ENCODE measurements at places on chromosomes 11 and 22.

- DNase-seq, result no peak
Measured at GRCh38 chr22:28779833-28780232, 7.3 kb downstream of the CCDC117 start.

GRCh38 chr11:134272381-134273316, 3.5 kb upstream of the GLB1L3 start:
- DNase-seq, result no peak

GRCh38 chr22:35638410-35638809, 9.8 kb upstream of the APOL6 start:
- DNase-seq, result peak; percentile 57

DNA sequence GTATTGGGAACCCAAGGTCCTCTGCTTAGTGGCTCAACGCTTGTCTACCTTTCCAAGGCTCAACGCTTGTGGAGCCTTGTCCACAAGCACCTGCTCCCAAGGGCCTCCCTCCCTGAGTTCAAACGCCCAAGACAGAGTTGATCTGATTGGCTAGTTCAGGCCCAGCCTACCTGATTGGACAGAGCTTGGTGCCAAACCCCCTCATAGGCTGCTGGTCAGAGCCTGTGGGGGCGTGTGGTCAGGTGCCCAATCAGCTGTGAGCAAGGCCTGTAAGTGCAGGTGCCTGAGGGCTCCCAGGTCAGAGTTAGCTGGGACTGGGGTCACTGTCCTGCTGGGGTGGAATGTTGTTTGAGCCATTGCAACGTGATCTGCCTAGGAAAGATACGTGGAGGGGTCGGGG, 16.9 kb upstream of the TMPRSS6 start:
- no peak for DNase-seq

GRCh38 chr11:100682247-100682969, 4.7 kb upstream of the ARHGAP42 start:
- no peak for DNase-seq

DNA sequence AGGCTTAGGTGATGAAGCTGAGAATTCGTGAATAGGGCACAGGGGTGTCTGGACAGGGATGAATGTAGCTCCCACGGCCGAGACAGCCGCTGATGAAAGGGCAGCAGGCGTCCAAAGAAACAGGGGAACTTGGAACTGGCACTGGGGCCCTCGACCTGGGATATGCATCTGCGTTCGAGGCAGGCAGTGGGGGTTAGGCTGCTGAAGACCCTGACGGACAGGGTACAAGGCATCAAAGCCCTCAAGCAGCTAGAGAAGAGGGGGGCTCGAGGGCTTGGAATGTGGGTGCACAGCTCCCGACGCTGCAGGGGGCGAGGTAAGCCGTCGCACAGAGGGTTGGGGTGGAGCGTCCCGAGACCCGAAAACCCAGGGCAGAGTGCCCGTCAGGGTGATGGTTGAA, 6.9 kb upstream of the SYT8 start:
- peak; percentile 21 for DNase-seq

GRCh38 chr11:109865548-109866186, 227.5 kb upstream of the ZC3H12C start:
- DNase-seq, result no peak

DNA sequence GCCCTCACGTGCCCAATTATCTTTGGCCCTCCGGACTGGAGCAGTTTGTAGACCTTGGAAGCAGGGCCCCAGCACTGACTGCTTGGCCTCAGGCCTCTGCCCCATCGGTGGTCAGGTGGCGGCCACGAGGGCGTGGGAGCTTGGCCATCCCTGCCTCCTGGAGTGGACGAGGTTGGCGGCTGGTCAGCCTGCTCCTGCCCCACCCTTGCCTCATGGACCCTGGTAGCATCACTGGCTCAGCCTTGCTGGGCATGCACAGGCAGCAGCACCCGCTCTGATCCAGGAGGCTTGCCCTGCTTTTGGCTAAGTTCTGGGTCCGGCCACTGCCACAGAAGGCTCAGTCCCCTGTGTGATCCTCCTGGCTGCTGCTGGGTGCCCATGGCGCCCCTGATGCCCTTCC, 4.1 kb downstream of the KRTAP5-3 start:
- DNase-seq, result no peak

- peak; percentile 87 for DNase-seq
Measured at GRCh38 chr11:18720808-18721560, 5.0 kb downstream of the IGSF22 start.

- DNase-seq, result no peak
Measured at GRCh38 chr11:19660076-19660475, 52.6 kb upstream of the NAV2 start.

DNA sequence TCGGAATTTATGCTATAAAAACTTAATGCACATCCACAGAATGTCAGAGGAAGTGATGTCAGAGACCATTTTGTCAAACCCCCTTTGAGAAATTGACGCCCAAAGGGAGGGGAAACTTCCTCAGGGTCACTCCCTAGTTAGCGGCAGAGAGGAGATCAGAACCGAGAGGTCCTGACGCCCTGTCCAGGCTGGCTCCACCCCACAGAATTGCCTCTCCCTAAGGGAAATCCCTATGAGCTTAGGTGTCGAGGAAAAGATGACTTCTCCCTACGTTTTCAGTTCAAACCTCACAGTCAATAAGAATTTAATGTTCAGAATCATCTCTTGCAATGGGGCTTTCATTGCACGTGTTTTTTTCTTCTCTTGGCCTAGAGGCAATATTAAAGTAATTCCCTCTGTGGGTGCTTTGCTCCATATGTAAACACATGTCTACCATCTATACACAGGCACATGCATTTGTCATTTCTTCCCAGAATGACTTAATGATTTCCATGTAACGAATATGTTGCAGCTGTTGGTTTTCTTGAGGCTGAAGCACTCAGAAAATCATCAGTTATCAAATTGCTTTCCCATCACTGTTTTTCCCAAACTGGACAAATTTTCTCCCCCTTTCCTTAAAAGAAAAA, 148.7 kb upstream of the TIMP3 start:
- no peak for DNase-seq

DNA sequence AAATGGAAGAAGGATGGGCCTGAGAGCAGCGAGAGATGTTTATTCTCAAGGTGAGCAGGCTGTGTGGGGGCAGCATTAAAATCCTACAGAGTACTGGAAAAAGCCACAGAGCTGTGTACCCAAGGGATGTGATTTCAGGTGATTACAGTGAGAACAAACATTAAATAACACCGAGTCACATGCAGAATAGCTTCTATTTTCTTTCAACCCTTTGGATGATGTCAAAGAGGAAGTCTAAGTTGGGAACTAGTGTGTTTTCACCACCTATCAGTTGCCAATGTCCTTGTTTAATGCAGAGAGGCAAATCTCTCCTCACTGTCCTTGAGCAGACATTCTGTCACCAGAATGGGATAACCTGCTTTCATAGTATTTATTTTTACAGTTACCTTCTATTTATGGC, 379.6 kb upstream of the NARS2 start:
- no peak for DNase-seq

DNA sequence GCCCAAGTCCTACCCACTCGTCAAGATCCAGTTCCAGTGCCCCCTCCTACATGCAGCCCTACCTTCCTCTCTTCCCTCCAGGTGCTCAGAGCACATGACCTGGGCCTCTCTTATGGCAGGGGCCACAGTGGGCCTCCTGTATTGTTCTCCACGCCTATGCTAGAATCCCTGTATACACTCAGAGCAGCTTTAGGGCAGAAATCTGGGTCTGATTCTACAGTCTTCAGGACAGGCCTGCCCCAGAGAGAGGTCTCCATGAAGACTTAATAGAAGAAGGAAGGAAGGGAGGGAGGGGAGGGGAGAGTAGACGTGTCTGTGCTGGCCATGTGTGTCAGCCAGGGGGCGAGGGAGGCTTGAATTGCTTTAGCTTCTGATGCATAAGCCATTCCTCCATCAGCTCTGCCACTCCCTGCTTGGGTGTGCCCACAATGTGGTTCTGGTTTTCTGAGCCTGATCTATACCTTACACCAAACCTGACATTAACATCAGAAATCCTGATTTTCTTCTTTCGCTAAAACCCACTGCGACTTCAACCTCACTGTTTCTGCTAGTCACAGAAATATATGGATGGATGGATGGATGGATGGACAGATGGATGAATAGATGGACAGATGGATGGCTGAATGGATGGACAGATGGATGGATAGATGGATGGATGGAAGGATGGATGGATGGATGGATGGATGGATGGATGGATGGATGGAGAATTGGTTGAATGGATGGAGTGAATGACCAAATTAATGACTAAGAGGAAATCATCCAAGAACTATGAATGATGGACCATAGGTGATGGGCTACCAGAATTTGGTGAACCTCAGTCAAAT, 56.6 kb upstream of the PRDM11 start:
- no peak for DNase-seq

DNA sequence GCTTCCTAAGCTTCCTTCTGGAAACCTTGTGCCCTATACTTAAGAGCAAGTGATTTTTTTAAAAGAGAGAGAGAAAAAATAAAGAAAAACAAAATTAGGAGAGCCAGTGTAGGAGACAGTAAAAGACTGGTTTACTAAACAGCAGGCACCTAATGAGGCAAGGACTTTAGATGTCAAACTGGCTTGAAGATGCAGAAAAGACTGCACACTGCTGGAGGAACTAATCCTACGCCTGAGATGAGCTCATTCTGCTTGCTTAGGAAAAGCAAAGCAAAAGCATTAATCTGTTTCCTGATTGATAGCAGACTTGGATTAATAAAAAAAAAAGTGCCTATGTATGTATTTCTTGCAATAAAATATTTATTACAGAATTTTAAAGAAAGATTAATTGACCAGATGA, 113.6 kb upstream of the SEZ6L start:
- DNase-seq, result no peak

DNA sequence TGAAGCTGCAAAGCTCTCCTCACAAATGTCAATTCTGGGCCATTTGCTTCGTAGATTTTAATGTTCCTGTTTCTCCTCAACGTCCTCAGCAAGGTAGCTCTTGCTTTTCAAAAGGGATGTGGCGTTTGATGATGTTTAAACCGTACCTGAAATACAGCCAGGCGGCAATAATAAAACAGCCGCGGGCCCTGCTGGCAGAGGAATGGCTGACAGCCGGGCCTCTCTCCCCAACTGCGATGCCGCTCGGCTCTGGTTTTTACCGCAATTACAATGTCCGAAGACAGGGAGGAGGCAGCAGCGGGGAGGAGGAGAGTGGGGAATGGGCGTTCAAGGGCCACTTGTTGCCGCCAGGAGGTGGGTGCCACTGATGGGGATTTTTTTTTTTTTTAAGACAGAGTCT, 27.5 kb downstream of the MACROD1 start:
- DNase-seq, result no peak

GRCh38 chr11:6674219-6674597, 8.9 kb downstream of the MRPL17 start:
- no peak for DNase-seq

DNA sequence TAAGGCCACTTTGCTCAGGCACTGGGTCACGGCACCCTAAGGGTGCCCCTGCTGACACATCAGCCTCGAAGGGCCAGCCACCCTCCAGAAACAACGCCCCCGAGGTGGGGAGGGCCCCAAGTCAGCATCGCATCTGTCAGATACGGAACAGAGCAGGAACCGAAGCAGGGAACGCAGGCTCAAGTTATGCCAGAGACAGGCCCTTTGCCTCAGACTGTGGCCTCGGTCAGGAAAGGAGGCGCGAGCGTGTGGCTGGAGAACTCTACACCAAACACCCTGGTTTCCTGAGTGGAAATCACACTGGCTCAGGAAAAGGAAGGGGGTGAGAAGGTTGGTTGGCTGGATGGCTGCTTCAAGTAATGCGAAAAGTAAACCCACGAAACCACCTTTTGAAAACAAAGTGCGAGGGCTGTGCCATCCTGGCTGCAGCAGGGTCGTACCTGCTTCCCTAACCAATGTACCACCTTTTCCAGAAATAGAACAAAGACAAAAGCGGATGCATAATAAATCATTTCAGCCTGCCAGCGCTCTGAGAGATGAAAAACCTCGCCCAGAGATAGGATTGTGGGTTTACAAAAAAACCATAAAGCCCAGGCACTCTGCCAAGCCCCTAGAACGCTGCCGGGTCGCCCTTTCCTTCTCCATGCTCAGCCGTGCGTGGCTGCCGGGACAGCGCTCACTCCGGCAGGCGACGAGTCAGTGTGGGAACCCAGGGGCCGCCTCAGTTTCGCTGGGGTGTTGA, 38.6 kb downstream of the TRMU start:
- DNase-seq, result peak; percentile 84

DNA sequence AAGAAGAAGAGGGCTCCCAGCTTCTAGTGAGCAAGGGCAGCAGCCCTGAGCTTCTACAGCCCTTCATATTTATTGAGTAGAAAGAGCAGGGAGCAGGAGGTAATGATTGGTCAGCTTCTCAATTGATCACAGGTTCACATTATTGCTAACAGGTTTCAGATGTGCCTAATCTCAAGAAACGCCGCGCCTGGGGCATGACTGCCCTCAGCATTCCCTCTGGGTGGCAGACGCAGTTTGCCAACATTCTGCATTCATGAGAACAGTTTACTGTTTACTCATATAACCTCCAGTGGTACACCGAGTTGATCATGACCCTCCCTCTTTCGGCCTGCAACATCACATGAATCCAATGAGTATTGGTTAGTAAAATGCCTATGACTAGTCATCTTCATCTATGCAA, 4.7 kb upstream of the ZNF74 start:
- DNase-seq, result no peak

- no peak for DNase-seq
Measured at GRCh38 chr11:45906965-45907611, at the start of gene FREY1. Gene FREY1, minus strand, starts transcription at chr11:45907271. Its CDS starts 26 bp downstream, at chr11:45907245.

DNA sequence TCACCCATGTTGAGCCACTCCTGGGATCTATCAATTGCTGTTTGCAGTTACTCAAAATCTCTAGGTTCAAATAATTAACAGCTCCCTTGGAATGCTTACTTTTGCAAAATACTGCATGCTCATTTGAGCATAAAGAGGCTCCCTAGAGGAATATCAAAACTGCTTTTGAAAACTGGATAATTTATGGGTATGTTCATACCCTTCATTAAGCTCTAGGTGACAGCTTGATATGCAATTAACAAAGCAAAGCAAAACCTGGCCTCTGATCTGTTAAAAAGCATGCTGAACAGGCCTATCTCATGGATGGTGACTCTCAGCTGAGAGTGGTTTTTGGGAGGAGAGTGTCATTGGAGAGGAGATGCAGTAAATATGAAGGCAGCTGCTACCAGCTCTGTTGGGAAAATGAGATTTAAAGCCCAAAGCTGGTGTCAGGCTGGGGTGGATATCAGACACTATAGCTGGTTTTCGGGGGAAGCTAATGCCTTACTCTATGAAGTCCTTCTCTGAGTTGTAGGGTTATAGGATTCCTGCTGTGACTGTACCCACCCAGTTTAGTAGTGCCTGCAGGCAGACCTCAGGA, 110.9 kb downstream of the RASSF10 start:
- DNase-seq, result no peak

GRCh38 chr11:44873537-44873936, 77.1 kb downstream of the TP53I11 start:
- no peak for DNase-seq

DNA sequence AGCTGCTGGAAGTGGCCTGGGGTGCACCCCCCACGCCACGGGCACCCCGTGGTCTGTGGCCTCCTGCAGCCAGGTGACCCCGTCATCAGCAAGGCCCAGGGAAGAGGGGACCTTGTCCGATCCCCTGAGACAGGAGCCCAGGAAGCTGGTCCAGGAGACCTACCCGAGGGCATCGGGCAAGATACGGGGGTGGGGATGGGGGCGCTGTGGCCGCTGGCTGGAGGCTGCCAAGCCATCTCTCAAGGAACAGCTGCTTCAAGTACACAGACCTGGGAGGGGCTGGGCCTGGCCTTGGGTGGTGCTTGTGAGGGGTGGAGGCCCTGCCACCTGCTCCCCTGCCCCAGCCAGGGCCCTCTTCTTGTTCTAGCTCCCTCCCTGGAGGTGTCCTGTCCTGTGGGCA, 1272.1 kb downstream of the BRD1 start:
- DNase-seq, result no peak

GRCh38 chr11:8532475-8532874, 61.6 kb downstream of the STK33 start:
- no peak for DNase-seq

All from mucosa of descending colon (tissue), 3 donors.